ENCODE measurements at places on chromosomes 13 and 19.

- DNase-seq, result no peak
These were observed 55.6 kb downstream of the SLC7A1 start for GRCh38 chr13:29539856-29540255.

DNA sequence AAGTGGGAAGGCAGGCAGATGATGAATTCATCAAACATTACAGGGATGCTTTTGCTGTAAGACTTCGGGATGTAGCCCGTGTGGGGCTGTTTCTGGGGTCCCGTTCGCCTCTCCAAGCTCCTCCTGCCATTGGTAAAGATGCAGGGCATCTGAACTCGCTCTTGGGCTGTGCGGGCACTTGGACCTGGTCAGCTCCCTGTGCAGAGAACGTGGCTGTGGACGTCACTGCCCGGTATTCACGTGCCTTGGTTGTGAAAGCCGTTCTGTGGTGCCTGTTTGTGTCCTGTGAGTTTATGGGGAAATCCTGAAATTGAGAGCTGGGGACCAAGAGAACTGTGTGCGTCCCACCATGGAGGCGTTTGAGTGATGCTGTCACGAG lies 5.4 kb downstream of the TFDP1 start:
- DNase-seq, result no peak

GRCh38 chr19:49718511-49718910 lies 27.6 kb downstream of the CPT1C start:
- no peak for DNase-seq

DNA sequence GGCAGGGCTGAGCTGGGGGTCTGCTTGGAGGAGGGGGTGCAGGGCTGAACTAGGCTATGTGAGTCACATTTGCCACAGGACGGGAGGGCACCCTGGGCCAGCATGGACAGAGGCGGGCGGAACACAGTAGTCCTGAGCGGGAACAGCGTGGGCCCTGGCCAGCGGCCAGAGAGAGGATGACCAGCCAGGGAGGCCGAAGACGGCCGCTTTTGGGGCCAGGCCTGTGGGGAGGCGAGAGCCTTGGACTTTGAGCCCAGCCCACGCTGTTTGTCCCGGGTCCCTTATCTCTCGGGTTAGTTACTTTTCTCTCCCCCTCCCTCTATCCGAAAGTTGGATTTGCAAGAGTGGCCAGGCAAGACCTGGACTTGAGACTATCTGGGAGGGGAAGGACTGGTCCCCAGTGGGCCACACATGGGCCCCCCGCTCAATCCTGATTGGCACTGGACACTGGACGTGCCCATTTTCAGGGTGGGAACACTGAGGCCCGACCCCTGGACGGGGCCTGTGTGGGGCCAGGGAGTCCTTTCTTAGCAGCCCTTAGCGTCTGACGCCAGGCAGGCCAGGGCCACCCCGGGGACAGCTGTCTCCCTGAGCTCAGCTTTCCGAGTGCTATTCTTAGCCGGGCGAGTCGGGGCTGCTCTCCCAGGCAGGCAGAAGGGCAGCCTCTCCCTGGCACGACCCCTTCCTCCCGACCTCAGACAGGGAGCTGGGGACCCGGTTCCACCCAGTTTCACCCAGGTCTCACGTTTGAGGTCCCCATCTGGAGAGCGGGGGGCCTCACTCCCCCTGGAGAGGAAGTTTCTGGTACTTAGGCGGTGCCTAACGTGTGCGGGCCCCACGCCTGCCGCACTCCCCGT lies 833 bp downstream of the GAMT start:
- DNase-seq, result no peak

DNA sequence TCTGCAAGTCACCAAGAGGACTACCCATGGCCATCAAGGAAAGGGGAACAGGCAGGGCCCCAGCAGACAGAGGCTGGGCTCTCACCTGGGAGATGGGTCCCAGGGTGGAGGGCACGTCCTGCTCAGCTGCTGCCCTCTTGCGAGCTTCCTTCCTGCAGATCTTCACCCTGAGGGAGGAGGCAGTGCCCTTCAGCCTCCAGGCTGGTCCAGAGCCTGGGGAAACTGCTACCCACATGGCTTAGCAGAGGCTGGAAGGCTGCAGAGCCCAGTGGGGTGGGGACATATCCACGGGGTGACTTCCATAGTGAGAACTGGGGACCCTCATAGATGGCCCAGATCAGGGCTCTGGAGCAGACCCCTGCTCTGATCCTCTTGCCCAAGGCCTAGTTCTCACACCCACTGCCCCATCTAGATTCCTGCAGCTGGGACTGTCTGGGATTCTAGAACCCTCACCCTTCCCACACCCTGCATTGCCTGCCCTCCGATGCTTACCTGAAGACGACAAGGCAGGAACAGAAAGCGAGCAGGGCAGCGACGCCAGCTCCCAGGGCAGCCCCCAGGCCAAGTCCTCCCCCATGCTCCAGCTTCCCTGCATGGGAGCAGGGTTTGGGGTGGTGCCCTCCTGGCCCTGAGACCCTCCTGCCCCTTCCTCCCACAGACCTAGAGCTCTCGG lies 9.0 kb downstream of the SIGLEC11 start:
- DNase-seq, result no peak

DNA sequence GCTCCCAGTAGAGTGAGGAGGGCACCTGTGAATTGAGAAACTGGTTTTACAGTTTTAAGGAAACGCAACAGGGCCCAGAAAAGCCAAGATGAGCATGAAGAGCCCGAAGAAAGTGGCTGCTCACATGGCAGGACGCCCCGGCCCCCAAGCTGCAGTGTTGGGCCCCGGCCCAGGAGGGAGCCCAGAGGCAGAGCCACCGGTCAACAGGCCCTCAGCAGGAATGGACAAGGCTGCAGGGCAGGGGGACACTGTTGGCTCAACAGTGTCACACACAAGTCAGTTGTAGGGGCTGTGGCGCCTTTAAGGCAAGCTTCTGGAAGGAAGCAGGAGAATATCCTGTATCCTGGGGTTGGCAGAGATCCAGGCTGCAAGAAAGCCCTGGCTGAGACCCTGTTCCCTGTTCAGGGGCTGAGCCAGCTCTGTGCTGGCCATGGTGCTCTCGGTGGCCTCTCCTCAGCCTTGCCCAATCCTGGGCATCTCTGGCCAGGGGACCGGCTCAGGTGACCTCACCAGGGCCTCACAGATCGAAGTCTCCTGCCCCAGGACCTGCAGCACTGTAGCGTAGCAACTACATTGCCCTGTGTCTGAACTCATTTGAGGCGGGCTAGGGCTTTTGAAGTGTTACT lies 28.0 kb downstream of the UPF1 start:
- no peak for DNase-seq

GRCh38 chr19:41223431-41224234 lies 4.6 kb downstream of the AXL start:
- DNase-seq, result peak; percentile 54

- no peak for DNase-seq
These were observed 281.8 kb downstream of the DLEU7 start for GRCh38 chr13:50561739-50562138.

GRCh38 chr13:27980280-27980998 lies 8.1 kb downstream of the URAD start:
- DNase-seq, result no peak

DNA sequence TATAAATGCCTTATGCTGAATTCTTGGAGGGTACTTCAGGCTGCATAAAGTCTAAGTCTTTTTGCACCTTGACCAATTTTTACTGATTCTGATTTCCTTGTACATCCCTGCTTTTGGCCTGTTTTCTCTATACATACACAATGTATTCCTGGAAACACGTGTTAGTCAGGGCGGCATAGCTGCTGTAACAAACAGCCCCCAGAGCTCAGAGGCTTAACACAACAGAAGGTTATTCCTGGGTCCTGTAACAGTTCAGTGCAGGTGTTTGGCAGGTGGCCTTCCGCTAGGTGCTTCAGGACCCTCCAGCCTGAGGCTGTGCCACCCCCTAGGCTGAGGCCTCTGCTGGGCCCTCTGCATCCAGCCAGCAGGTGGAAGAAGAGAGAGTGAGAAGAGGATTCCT lies 82.9 kb downstream of the ZAR1L start:
- DNase-seq, result no peak

- no peak for DNase-seq
These were observed 165.9 kb downstream of the NDFIP2 start for GRCh38 chr13:79646880-79647279.

- no peak for DNase-seq
These were observed at the start of gene ZNF358 for GRCh38 chr19:7515645-7516151. ZNF358 (plus strand) TSS chr19:7516103; CDS start chr19:7519243, 3,140 bp downstream.

DNA sequence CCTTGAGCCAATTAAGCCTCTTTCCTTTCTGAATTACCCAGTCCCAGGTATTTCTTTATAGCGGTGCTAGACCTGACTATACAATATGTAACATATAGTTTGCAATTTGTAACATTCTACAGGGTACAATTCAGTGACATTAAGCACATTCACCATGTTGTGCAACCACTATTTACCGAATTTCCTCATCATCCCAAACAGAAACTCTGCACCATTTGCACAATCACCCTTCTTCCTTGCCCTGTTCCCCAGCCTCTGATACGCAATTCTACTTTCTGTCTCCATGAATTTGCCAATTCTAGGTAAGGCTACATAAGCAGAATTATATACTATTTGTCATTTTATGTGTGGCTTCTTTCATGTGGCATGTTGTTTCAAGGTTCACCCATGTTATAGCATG lies 13.7 kb upstream of the SIGLEC10 start:
- DNase-seq, result no peak

DNA sequence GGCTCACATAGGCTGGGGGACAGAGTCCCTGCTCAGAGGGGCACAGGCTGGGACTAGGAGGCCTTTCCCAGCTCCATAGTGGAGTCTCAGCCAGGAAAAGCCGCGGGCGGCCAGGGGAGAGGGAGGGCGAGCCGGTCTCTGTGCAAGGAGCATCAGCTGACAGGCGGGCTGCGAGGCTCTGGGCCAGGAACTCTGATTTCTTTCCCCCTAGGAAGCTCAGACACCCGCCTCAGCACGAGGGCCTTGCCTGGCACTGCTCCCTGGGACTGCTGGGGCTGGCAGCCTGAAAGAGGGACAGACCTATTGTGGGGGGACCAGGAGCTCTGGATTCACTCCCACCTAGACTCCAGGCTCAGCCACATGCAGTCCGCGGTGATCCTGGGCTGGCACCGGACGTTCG lies 2.2 kb upstream of the PLK5 start:
- DNase-seq, result no peak

DNA sequence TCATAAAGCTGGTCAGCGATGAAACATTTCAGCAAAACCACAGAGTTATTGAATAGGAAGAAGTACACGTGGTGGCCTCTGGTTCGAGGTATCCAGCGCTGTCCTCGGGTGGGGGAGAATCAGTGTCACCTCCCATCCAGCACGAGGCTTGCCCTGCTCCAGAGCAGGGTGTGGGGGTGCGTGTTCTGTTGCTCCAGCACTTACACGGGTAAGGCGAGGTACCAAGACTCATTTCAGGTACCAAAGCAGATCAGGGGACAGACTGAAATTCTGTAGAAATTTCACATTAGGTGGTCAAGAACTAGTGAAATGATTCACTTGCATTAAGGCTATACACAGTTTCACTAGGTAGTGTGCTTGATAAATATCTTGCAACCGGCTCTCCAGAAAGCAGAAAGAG lies 164.2 kb upstream of the SOX1 start:
- DNase-seq, result no peak

DNA sequence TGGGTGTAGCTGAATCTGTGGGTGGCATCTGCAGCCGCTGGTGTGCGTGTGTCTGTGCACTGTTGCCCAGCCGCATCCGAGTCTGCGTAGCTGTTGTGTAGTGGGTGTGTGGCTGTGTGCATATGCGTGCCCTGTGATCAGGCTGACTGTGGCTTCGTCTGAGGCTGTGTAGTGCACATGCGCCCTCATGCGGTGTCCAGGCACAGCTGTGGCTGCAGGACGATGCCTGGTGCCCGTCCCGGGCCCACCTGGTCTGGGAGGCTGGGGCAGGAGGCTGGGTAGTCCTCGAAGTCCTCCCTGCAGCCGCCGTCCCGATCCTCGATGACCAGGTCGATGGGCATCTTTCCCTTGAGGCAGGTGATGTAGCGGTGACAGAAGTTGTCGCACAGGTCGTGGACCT lies 4.9 kb downstream of the MEIS3 start:
- DNase-seq, result no peak

DNA sequence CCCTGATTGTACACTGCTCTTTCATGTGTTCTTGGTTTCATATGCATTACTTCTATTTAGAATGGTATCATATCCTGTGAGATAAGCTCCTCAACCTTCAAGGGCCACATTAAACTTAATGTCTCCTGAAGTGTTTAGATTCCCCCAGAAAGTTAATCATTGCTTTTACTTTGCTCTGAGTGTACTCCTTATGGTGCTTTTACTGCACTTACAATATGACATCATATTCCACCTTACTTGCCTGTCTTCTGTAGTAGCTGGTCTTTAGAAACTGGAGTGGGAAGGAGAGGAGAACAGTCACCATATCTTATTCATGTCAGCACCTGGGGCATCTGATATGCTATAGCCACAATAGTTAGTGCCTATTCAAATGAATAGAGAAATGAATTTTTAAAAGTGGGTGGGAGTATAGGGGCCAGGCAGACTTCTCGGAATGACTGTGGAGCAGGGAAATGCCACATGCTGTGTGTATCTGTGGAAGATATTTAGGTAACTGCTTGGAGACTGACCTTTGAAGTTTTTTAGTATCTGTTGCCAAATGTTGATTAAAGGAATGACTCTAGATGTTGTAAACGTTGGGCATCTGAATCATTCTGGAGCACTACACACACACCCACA lies 40.2 kb downstream of the SLAIN1 start:
- no peak for DNase-seq

GRCh38 chr13:31605076-31605860 lies 134.1 kb upstream of the RXFP2 start:
- no peak for DNase-seq

DNA sequence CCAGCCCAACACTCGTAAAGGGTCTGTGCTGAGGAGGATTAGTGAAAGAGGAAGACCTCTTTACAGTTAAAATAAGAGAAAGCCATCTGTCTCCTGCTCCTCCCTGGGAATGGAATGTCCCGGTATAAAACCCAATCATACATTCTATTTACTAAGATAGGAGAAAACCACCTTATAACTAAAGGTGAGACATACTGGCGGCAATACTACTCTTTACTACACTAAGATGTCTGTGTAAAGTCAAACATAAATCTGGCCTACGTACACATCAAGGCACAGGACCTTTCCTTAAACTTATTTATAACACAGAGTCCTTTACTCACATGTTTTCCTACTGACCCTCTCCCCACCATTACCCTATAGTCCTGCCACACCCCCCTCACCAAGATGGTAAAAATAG lies 3.3 kb downstream of the ZNF350 start:
- DNase-seq, result no peak

- no peak for DNase-seq
These were observed 849 bp downstream of the GAS6 start for GRCh38 chr13:113862931-113863523.

GRCh38 chr13:21537105-21537504 lies 66.9 kb downstream of the MICU2 start:
- no peak for DNase-seq

- DNase-seq, result no peak
These were observed at the start of gene WDR88 for GRCh38 chr19:33132021-33132420. WDR88 (plus strand) TSS chr19:33132114; CDS start chr19:33132170, 56 bp downstream.

GRCh38 chr19:55643003-55643886 lies at the start of gene ZNF581:
ZNF581 (plus strand) TSS chr19:55643649; CDS start chr19:55644572, 923 bp downstream.
- DNase-seq, result no peak

GRCh38 chr19:30386551-30387143 lies 14.5 kb downstream of the ZNF536 start:
- DNase-seq, result no peak
